ENCODE measurements at places on chromosomes 12 and 14.

DNA sequence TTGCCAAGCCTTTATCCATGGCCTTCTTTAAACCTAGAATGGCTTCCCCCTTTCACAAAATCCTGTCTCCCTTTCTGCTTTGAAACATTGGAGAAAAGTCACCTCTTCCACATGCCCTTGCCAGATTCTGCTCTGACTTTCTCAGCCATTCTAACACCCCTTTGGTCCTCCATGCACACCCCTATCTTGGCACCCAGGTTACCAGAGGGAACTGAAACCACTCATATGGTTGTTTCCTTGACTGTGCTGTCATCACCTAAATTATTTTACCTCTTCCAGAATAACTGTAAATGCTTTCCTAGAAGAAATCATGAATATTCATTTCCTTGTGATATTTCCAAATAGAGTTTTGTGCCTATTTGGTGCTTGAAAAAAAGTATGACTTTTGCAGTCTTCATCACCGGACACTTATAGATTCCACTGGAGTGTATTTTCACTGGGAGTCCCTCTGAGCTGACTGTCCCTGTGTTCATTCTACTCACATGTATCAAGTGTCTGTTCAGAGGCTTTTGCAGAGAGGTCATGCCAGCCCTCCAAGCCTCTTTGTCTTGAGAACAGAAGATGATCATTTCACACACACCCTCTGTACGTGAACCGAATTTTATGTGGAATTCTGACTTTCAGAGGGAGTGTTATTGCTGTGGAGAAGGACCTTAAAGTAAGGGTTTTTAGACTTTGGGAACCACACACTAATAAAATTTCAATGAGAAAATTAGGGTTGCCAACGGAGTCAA, 74.1 kb downstream of the PLXNC1 start:
- no peak for DNase-seq

- no peak for DNase-seq
Observed at GRCh38 chr12:69651922-69652321, 41.2 kb upstream of the LRRC10 start.

- DNase-seq = no peak
Observed at GRCh38 chr14:23345987-23346692, 6.5 kb downstream of the SLC22A17 start.

DNA sequence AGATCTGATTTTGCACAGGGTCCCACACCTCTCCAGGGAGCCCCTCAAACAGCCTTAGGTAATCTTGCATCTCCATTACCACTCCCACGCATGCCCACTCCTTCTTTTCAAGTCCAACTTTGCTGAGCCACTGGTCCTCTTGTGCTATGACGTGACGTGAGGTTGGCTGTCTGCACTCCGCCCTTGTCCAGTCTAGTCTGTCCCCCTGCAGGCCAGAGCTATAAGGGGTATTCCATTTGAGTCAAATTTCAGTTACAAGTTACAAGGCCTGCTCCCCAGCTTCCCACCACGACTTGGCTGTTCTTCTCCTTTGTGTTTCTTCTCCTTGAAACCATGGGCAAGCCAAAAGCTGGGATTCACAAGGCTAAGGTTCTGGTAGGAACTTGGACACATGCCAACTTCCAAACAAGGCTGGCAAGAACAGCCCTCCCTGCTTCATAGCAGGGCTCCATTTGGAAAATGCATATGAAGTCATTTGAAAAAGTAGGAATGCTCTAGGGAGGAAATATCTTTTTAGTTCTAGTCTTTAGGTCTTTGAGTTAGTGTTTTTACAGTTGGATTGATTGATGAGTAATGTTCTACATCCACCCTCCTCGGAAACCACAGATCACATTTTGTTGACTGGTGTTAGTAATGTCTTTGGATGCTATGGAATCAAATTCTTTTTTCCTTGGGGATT, 49.1 kb downstream of the KCNA1 start:
- DNase-seq = no peak

GRCh38 chr12:13152281-13152680, 44.2 kb upstream of the EMP1 start:
- peak; percentile 32 for DNase-seq

DNA sequence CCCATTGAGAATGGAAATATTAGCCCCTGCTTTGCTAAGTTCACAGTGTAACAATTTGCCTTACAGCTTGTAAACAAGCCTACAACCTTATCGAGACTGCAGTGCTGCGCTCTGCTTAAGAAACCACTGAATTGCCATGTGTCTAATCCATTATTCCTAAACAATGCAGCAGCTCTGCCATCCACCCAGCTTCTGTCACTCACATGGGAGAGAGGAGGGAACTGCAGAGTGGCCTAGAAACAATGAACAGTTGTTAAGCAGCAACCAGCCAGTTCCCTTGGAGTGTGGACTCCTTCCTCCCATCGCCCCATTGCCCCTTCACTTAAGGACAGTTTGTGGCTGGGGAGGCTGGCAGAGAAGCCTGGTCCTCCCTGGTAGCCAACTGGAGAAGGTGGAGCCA, 42.9 kb downstream of the TESPA1 start:
- DNase-seq = no peak

- no peak for DNase-seq
Observed at GRCh38 chr12:54442961-54443360, 23.9 kb upstream of the ITGA5 start.

DNA sequence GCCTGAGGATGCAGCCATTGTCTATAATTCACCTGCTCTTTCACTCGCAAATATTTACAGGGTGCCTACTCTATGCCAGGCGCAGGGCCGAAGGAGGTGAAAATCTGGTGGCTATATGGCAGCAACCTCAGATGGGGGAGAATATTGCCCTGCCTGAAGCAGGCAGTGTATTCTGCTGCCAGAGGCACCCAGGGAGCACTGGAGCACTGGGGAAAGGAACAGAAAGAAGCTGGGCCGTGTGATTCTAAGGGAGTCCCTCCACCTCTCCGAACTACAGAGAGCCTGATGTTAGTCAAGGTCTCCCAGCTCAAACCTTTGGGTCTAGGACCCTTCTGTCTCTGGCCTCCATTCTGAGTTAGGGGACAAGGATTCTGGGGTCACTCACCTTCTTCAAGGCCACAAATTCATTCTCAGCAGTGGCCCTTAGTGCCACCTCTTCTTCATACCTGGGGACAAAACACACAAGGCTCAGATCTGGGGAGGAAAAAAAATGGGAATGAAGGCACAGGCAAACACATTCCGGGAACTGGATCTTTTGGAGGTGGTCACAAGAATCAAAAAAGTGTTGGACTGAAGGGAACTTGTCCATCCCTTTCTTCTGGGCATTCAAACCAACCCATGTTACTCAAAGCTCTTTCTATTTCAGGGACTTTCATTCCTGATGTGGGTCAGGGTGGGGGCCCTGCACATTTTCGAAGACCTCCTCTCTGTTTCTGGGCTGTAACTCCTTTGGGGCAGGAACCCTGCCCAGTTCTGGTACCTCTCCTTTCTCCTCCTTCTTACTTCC, 19.3 kb upstream of the KRT86 start:
- DNase-seq = no peak

DNA sequence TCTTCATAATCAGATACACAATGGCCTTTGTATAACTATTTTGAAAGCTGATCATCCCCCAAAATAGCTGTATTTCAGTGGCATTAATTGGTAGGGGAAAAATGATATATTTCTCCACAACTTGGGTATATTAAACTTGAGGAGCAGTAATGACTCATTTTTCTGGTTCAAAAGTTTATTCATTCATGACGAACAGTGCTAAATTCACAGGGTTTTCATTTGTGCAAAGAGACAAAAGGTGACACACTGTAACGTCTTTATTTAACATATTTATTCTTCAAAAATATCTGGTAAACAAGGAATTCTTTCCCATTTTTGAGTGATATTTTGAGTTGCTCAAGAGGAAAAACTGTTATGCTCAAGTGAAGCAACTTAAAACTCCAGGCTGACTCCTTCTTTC, 415.5 kb upstream of the SOX5 start:
- DNase-seq = no peak

- no peak for DNase-seq
Observed at GRCh38 chr12:93090731-93091172, 161.7 kb upstream of the EEA1 start.

GRCh38 chr12:9940375-9940774, 8.2 kb upstream of the CLEC2A start:
- DNase-seq = no peak
